ENCODE measurements at places on chromosomes 7 and 10.

DNA sequence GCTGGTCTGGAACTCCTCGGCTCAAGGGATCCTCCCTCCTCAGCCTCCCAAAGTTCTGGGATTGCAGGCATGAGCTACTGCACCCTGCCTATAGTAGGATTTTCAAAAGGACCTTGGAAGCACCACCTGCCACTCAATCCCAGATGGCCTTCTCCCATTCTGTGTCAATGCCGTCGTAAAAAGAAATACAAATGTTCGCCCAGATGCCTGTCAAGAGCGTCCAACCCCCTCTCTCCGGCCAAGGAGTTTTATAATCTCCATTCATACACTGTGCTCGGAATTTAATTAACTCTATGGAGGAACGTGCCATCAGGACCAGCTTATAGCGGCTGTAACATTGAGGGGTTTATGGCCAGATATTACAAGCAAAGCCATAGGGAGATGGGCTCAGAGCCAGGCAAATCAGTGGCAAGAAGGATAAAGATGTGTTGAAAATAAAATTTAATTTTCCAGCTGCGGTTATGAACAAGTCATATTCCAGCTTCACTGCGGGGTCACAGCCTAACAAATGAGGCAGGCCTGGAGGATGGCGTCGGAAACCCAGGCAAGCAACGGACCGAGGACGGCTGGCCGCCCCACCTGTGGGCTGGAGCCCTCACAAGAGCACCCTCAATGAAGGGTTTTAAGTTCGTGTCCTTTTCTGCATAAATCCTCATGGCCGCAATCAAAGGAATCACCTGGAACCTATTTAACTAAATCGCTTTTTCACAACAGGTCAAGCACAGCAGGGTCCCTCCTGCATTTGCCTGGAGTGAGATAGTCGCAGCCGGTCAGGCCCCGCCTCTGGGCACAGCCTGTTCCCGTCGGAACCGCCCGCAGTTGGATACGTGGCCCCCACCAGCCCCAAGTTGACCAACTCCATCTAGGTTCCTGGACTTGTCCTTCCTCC lies 374.5 kb upstream of the FOXK1 start:
- no peak for DNase-seq

GRCh38 chr7:109637428-109637990 lies 1067.8 kb downstream of the DNAJB9 start:
- DNase-seq: no peak

GRCh38 chr7:5478568-5479430 lies 55.2 kb upstream of the TNRC18 start:
- DNase-seq: no peak

DNA sequence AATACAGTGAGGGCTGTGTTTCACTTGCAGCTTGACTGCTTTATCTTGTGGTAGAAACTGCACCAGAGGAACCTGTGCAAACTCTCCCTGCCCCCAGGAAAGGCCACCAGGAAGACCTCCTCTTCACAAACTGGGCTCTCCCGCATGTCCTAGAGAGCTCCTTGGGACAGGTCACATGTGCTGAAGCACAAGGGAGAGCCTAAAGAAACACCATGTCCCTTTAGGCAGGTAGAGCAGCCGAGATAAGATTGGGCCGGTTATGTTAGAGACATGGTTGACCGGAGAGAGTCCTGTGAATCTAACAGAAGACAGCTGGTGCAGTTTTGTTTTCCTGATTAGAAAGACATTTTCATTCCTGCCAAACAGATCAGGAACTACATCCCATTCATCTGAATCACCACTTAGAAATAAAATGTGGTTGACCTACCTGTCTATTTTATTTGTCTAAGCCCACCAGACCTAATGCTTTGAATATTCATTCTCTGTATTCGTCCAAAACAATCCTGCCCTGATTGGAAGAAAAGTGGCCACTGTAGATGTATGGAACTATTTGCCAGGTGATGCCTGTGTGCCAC lies 224.1 kb downstream of the GLI3 start:
- no peak for DNase-seq

GRCh38 chr7:2117646-2118045 lies 115.1 kb downstream of the MAD1L1 start:
- DNase-seq: no peak

DNA sequence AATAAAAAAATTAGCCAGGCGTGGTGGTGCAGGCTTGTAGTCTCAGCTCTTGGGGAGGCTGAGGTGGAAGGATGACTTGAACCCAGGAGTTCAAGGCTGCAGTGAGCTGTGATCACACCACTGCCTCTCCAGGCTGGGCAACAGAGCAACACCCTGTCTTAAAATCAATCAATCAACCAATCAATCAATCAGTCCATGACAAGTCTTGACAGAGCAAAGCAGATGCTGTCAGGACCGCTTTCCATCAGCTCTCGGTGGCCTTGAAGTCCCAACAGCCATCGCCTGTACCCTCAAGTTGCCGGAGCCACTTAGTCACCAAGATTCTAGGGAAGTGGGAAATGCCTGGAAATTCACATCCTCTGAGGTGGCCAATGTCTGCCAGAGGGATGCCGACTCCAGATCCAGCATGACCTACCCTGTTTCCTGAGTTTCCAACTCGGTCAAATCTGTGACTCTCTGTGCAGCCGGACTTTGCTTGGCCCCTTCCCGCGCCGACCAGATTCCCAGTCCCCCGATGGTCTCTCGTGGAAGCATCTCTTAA lies 871 bp upstream of the CCL24 start:
- no peak for DNase-seq

DNA sequence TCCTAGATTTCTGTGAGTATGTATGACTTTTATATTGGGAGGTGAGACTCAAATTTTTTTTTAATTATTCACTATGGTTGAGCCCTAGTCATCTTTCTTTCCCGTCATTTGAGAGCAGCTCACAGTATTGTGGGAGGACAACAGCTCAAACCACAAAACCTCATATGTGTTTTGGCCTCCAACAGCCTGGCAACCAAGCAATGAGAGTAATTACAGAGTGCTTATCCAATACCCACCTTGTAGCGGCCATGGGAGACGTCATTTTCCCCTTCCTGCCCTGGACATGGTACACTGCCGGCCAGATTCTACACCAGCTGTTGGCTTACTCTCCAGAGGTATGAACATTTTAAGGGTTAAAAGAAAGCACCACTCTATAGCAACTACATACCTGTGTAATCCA lies 49.1 kb downstream of the DOCK4 start:
- DNase-seq: peak; percentile 89

GRCh38 chr10:35675846-35676245 lies 33.8 kb upstream of the FZD8 start:
- no peak for DNase-seq

- no peak for DNase-seq
Measured at GRCh38 chr10:92640107-92640506, 47.2 kb downstream of the KIF11 start.

- no peak for DNase-seq
Measured at GRCh38 chr10:100033766-100034418, 24.1 kb upstream of the DNMBP start.

Data from KBM-7 (cell line).